ENCODE measurements at places on chromosomes 1 and 21.

DNA sequence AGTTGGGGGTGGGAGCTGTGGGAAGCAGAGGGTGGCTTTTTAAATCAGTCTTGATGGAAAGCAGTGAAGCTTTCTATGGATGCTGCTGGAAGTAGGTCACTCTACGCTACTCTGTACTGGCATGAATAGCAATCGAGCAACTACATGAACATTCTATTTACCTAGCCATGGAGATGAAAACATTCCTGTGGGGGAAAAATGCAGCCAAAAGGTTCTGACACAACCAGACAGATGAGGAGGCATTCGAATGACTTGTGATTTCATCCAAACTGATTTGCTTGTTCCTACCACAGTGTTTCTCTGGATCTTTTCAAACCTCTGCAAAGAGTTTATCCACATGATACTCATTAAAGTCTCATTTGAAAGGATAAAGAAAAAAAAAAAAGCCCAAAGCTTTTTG, 95.0 kb downstream of the ASTN1 start:
- DNase-seq, result no peak

DNA sequence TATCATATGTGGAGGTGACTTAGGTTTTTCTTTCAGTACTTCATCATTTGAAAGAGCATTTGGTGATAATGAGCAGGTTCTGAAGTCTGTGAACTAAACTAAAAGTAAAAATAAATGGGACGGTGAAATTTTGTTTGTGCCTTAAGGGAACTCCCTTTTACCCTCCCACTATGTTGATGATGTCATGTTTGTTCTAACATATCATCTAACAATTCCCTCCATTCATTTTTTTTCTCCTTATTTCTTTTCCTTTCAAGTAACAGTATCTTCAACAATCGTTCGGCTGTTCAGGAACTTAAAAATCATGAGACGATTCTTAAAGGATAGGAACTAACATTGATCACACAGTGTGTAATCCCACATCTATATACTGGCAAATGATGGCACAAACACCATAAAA, 30.0 kb upstream of the IRF2BP2 start:
- DNase-seq, result no peak

DNA sequence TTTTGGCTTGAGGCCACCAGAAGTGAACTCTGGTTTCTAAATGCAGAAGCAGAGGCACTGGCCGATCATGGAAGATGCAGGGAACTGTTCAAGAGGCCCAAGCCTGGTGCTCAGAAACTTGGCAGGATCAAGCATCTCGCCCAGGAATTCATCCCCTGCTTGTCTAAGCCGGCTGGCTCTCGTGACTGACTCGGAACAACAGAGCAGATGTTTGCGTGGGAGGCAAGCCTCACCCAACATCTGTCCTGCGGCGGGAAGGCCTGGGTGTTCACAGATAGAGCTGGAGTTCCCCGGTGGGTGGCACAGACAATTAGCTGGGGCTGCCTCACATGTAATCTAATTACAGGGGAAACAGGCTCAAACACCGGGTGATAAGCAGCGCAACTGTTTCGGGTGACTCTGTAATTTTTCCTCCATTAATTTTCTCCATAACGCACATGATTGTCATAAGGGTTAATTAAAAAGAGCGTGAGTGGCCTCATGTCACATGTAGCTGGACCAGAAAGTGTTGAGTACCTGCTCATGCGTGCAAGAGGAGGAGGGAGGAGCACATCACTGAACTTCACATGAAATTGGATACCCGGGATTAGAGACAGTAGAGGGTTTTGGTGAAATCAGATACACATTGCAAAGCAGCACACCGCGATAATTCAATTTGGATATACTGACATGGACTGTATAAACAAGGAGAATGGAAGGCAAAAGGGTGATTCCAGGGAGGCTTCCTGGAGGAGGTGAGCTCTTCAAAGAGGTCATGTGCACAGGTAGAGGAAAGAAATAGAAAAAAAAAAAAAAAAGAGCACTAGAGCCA, 180.0 kb downstream of the ETS2 start:
- peak; percentile 91 for DNase-seq

- peak; percentile 38 for DNase-seq
These were observed 115.9 kb downstream of the LRRC53 start for GRCh38 chr1:74396462-74396861.

DNA sequence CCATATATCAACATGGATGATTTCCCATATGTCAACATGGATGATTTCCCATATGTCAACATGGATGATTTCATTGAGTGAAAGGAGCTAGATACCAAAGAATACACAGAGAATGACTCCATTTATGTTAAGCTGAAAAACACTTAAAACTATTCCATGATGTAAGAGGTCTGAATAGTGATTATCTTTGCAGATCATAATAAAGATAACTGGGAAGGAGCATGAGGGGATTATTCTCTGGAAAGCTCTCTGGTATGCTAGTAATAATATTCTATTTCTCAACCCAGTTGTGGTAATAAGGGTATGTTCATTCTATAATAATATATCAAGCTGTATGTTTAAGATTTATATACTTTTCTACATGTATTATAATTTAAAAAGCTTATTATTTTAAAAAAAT, 14.1 kb downstream of the SYNJ1 start:
- no peak for DNase-seq

DNA sequence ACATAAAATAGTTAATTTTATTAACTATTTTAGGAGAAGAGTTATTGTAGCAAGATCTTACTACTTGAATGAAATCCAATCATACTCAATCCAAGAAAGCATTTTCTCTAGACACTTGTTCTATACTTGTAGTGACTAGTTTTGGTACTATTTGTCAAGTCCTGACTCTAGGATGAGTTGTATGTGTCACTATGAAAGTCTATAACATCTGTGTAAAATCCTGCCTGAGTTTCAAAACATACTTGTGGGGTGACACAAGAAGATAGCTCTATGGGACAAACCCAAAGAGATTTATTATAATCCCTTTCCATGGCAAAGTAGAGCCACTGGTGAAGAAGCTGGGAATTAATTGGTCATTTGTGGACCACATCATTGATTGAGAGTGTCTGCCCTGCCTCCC, 1042.2 kb upstream of the ADGRL4 start:
- no peak for DNase-seq

- DNase-seq, result no peak
These were observed 20.0 kb upstream of the ZNF326 start for GRCh38 chr1:89974696-89975470.

GRCh38 chr21:17819877-17820229, 697 bp upstream of the C21orf91 start:
- peak; percentile 82 for DNase-seq

DNA sequence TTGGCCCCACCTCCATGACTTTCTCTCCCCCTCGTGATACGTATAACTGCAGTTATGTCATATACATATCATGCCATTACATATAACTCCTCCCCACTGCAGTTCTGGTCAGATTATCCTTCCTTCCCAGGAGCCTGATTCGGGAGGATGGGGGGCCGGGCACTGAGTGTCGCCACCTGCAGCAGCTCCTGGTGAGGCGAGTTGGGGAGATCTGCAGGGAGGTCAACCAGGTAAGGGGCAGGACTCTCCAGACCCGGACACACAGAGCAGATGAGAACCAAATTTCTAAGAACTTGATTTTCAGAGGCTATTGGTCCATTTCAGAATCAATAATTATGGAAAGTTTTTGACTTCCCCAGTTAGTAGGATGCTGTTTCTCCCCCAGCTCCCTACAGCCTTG, 19.5 kb downstream of the HYI start:
- peak; percentile 64 for DNase-seq

GRCh38 chr1:38616846-38617245, 242.7 kb downstream of the RRAGC start:
- DNase-seq, result no peak

GRCh38 chr1:173411835-173412742, 65.0 kb upstream of the PRDX6 start:
- no peak for DNase-seq

GRCh38 chr1:37676281-37677142, 15.8 kb upstream of the CDCA8 start:
- peak; percentile 45 for DNase-seq

DNA sequence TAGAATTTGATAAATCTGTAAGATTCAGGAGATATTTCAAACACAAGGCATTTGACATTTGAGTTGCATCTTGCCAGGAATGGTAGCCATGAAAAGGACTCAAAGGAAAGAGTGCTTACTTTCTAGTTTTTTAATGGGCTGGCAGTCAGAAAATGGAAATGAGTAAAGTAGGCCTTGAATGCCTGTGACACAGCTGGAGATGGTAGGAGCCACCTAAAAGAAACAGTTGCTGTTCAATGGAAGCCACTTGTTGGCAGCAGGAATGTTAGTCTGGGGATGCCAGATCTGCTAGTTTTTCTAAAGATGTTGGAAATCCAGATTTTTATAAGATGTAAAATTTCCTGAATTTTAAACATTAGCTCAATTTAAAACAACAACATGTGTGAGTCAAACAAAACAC, 43.6 kb downstream of the CACHD1 start:
- no peak for DNase-seq

- no peak for DNase-seq
These were observed 675.7 kb upstream of the PRMT6 start for GRCh38 chr1:106380772-106381171.

DNA sequence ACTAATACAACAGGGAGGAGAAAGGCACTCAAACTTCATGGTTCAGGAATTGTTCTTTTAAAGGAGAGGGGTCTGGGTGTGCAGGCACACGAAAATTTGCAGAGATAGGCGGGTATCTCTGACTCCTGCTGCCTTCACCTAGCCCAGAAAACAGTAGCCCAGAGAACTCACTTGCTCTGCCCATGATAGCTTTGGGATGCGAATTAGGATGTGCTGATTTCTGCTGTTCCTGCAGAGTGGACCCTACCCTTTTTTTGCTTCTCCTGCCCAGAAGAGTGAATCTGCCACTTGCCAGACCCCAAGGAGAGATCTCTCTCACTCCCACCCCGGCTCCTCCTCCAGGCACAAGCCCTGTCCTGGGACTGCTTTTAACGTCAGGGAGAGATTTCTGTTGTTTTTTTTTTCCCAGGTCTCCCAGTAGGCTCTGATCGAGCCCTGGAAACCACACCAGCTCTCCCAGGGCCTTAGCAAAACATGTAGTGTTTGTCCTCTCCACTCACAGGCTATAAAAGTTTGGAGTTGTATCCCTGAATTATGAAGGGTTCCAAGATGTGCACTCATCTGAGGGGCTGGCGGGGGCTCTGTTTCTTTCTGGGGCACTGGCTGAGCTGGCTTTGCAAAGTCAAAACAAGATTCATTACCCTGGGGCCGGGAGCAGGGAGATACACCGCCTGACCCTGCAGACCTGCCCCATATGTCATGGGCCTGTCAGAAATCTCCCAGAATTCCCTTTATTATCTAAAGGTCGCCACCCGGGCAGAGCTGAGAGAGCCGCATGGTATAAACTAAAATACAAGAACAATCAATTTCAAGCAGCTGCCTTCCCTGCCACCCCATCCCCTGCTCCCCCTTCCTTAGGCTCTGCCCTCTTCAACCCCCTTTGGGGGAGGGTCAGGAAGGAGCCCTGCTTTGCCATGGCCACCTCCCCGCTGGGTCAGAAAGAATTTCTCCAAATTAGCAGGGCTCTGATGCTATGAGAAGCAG, 17.9 kb downstream of the PLXNA2 start:
- DNase-seq, result no peak

- DNase-seq, result no peak
These were observed 164.8 kb downstream of the PRDM2 start for GRCh38 chr1:13864760-13865159.

DNA sequence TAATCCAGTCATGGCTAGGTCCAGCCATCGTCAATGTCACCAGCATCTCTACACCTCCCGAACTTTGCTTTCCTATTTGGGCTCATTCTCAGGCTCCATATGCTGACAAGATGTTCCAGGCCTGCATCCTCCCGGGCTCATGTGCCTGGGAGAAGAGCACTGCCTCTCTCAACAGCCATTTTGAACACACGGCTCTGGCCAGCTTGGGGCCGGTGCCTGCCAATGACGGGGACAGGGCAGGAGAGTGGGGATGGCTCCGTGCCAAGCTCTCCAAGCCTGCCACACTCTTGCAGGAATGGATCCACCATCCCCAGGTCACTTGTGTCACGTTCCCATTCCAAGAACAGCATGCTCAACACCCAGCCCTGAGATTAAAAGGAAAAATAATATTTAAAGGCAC, 61.4 kb upstream of the PAX7 start:
- DNase-seq, result no peak

DNA sequence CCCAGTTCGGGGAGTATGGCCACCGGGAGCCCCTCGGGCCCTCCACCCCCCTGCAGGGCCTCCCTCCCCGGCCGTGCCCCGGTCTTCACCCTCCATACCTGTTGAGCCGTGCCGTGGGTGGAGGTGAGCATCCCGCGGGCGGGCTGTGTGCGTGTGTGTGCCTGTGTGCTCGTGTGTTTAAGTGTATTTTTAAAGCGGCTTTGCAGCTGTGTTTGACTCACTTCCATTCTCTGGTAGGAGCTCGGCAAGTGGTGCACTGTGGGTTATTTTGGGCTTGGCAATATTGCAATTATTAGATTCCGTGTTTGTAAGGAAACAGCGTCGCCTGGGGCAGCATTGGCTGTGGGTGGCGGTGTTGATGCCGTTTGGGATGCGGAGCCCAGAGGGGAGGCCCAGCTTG, 20.3 kb upstream of the PLCH2 start:
- DNase-seq, result no peak

DNA sequence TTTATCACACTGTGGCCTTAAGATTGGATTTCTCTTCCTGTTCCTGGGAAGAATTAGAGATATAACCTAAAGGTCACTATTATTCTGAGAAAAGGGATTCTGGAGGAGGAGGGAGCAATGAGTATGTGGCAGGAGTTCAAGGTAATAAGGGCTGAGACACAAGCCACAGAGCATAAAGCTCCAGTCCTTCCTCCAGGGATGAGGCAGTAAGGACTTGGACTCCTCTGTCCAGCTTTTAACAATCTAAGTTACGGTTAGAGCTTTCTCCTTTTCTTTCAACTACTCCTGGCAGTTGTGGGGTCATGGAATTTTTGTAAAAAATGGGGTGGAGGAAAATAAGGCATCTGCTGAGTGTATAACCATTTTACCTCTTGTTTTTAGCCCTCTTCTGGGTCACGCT, at the start of gene HSD3B2:
TSS of gene HSD3B2 (plus strand) at position 201 of the 400 bp plus-strand sequence. CDS start 270 bp downstream, outside the sequence.
- no peak for DNase-seq

- peak; percentile 47 for DNase-seq
These were observed 3.8 kb downstream of the TFF2 start for GRCh38 chr21:42346866-42347600.

- no peak for DNase-seq
These were observed 776 bp upstream of the TNFRSF9 start for GRCh38 chr1:7941437-7941793.

GRCh38 chr1:168719306-168720111, 9.5 kb downstream of the DPT start:
- no peak for DNase-seq

DNA sequence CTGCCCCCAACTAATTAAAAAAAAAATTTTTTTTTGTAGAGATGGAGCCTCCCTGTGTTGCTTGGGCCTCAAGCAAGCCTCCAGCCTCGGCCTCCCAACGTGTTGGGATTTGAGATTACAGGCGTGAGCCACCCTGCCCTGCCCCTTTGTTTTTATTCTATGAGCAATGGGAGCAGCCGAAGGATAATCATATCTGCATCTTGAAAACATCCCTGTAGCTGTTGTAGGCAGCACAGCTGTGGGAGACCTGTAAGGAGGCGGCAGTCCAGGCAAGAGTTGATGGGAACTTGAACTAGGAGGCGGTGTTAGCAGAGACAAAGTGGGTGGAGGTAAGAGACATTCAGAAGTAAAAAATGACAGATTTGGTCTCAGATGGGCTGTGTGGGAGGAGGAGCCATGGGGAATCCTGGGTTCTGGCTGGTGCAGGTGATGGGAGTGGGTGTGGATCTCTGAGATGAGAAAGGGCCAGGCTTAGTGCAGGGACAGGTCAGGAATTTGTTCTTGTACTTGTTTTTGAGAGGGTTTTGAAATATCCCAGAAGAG, 31.3 kb downstream of the STUM start:
- peak; percentile 56 for DNase-seq

Measured in posterior vena cava (tissue), 2 donors.